ENCODE measurements at places on chromosomes 6 and 20.

DNA sequence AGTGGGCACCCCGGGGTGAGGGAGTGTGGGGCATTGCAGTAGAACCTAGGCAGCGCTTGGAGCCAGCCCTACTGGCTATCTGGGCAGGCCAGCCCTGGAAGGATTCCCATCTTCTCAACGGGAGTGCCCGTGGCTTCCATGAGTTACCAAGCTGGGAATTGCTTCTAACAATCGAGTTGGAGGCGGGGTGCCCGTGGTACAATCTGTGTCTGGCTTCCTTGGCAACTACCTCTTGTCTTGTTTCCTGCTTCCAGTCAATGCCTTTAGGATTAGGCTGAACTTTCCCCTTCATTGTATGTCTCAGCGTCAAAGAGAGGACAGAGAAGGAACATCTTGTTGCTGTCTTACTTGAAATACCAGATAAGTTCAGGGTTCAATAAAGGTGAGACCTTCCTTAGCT is 33.3 kb downstream of the PPP1R14C start:
- no peak for DNase-seq

DNA sequence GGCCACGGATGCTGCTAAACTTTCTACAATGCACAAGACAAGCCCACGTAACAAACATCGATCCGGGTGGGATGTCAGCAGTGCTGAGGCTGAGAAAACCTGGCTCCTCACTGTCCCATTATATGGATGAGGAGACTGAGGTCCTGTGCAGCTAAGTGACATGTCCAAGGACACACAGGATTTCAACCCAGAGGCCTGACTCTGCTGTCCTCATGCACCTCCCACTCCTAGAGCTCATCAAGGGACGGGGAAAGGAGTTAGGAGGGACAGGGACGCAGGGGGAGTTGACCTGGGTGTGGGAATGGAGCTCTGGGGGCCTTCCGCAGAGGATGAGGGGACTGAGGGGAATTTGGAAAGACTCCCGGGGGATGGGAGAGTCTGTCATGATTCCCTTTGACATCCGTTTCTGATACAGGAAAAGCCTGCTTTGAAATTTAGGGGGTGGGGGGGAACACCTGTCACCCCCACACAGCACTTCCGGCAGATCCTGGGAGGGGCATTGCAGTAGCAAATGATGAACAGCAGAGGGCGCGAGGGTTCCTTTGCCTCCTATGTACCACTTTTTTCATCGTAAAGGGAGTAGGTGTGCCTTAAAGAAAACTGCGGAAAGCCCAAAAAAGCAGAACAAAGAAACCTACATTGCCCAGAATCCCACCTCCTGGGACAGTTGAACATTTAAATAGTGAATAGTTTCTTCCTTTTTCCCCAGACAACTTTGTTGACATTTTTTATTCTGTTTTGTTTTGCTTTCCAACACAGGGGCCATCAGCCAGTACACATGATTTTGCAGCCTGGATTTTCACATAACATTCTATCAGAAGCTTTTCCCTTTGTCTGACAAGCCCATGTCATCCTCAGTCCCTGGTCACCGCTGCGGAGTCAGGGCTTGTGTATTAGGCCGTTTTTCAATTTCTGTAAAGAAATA is 48.6 kb downstream of the SLC2A10 start:
- peak; percentile 54 for DNase-seq

- no peak for DNase-seq
Observed at GRCh38 chr6:32375739-32376529, 4.2 kb upstream of the TSBP1 start.

GRCh38 chr6:38178584-38178886 is 359.0 kb downstream of the ZFAND3 start:
- DNase-seq: no peak

- no peak for DNase-seq
Observed at GRCh38 chr6:32843331-32843978, 392 bp downstream of the PSMB8 start.

GRCh38 chr6:34546551-34547321 is 9.4 kb downstream of the SPDEF start:
- DNase-seq: no peak

DNA sequence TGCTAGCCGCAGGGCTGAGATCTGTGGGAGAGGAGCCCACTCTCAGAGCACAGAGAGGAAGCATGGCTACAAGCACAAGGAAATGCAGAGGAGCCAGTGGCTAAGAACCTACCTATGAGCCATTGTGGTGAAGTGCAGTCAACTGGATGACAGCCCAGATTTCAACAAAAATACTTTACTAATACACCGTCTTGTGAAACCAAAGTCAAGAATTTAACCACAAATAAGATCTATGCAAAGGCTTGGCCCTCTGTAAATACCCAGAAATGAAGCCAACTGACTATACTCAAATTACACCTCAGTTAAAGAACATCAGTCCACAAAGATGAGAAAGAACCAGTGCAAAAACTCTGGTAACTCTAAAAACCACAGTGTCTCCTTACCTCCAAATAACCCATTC is 40.1 kb upstream of the PTCHD4 start:
- no peak for DNase-seq

GRCh38 chr6:162576016-162576415 is 151.6 kb downstream of the PRKN start:
- no peak for DNase-seq

All from CD4-positive, alpha-beta T cell treated with Interleukin-4 for 4 hours (primary cell).